ENCODE measurements at places on chromosomes 3 and 15. TPM values are rescaled to one million over a fixed set of nuclear protein-coding genes. Genes with fewer than 3 reads are reported as not detected.

DNA sequence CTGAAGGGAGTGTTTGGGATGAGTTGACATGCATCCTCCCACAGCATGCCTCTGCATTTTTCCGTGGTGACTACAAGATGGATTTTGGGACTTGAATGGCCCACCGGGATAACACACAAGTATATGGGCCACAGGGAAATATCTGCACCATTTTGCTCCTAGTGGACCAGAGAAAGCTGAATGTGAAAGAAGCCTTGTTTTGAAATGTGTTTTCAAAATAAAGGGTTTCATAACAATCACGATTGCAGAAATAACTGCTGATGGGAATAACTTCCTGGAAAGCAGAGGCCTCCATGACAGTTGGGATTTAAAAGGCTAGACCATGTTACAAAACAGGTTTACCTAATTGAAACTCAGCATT is 77.5 kb upstream of the PRR23C start:
- DNase-seq = no peak
- H3K27me3 ChIP-seq = no peaks in the 10 kb centered on the region
- no peaks in the 10 kb centered on the region for H3K4me1 ChIP-seq
- no peak overlapping the region for H3K27ac ChIP-seq

DNA sequence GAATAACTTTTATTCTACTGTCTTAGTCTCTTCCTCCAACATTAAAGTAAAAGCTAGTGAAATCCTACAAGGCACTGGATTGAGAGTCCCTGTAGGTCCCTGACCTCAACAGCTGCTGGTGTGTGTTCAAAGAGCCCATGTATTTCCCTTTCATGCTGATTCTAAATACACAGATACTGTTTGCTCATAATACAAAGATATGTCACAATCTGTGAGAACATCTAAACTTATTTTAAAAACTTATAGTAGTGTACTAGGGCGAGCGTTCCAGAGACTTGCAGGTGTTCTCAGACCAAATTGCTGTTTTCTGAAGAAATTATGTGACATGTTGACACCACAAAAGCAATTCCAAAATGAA is 145.9 kb upstream of the LIPC start:
- no peak overlapping the region for H3K4me3 ChIP-seq
- H3K27ac ChIP-seq = no peak overlapping the region
- no peaks in the 10 kb centered on the region for H3K4me1 ChIP-seq
- no peaks in the 10 kb centered on the region for H3K36me3 ChIP-seq
- no peaks in the 10 kb centered on the region for H3K27me3 ChIP-seq

GRCh38 chr15:34233614-34234013 is 8.8 kb downstream of the EMC4 start:
- no peak for DNase-seq
- no peaks in the 10 kb centered on the region for H3K36me3 ChIP-seq
- H3K4me3 ChIP-seq = no peak overlapping the region
- no peaks in the 10 kb centered on the region for H3K4me1 ChIP-seq
- H3K27me3 ChIP-seq = no peaks in the 10 kb centered on the region
- no peak overlapping the region for H3K27ac ChIP-seq

- peaks cover 9% of the 10 kb centered on the region for H3K4me1 ChIP-seq
- H3K27me3 ChIP-seq = no peaks in the 10 kb centered on the region
- no peak overlapping the region for H3K4me3 ChIP-seq
- peak overlapping the region; percentile 73 for H3K27ac ChIP-seq
- H3K36me3 ChIP-seq = no peaks in the 10 kb centered on the region
Measured at GRCh38 chr15:39432912-39433348, 147.9 kb upstream of the THBS1 start.

GRCh38 chr15:65434201-65434600 is 11.5 kb upstream of the IGDCC4 start:
- no peaks in the 10 kb centered on the region for H3K36me3 ChIP-seq
- H3K27me3 ChIP-seq = no peaks in the 10 kb centered on the region
- no peak overlapping the region for H3K27ac ChIP-seq
- no peak overlapping the region for H3K4me3 ChIP-seq
- no peak for DNase-seq

DNA sequence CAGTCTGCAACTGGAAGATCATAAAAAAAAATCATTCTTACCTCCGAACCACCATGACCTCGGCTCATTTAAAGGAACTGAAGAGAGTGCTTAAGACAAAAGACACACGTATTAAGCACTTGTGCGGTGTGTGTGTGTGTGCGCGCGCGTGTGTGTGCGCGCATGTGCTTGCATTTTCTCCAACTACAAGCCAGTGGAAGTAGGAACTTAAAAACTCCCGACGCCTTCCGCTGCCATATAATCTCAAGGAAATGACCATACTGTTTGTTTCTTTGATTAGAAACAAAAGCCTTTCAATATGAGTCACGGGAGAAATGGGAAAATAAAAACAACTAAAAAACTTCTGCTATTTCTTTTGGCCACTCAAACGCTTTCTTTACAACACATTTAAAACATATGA is 32.4 kb downstream of the FRMD4B start:
- no peaks in the 10 kb centered on the region for H3K27me3 ChIP-seq
- peak overlapping the region; percentile 28 for H3K27ac ChIP-seq
- H3K36me3 ChIP-seq = no peaks in the 10 kb centered on the region
- no peak for DNase-seq

DNA sequence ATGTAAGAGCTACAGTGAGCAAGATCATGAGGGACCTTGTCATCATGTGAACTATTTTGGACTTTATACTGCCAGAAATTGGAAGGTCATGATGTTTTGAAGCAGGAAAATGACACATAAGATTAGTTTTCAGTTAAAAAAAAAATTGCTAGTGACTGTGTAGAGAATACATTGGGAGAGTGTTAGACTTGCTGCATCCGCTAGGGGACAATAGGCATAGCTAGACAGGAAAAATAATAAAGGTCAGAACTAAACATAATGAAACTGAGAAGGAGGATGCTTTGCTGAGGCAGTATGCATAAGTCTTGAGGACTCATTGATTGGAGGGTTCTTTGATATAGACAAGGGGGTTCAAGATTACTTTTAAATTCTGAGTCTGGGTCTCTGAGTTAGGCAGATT is 275.8 kb upstream of the KCNH8 start:
- no peak overlapping the region for H3K27ac ChIP-seq
- H3K4me3 ChIP-seq = no peak overlapping the region
- H3K27me3 ChIP-seq = no peaks in the 10 kb centered on the region

DNA sequence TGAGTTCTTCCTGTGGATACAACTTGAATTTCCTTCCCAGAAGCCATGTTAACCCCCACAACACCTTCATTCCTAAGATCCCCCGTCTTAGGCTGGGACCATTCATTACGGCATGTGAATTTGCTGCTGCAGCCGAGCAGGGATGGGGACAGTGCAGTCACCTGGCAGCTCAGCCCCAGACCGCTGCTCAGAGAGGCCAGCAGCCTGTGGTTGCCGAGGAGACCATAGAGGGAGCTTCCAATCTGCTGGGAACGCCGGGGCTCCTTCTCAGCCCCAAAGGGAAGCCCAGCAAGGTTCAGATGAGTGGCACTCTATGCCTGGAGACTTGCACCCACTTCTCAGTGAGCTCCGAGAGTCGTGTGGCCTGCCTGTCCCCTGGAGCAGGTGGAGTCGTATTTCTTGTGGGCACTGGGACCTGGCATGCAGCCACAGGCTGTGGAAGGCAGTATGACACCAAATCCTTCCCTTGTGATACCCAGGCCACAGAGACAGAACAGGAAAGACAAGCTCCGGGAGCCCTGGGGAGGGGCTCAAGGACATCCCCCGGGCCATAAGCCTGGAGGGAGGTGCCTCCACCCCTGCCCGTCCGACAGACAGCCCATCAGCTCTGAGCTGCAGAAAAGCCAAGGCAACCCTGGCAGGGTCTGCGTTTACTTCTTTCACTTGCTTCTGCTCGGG is 167.3 kb downstream of the FAM43A start:
- DNase-seq = no peak
- no peak overlapping the region for H3K4me3 ChIP-seq
- H3K27me3 ChIP-seq = no peaks in the 10 kb centered on the region
- no peaks in the 10 kb centered on the region for H3K4me1 ChIP-seq
- no peak overlapping the region for H3K27ac ChIP-seq

GRCh38 chr3:156630773-156631093 is 43.7 kb upstream of the TIPARP start:
- H3K4me1 ChIP-seq = no peaks in the 10 kb centered on the region
- no peaks in the 10 kb centered on the region for H3K27me3 ChIP-seq
- H3K36me3 ChIP-seq = no peaks in the 10 kb centered on the region
- no peak overlapping the region for H3K4me3 ChIP-seq

DNA sequence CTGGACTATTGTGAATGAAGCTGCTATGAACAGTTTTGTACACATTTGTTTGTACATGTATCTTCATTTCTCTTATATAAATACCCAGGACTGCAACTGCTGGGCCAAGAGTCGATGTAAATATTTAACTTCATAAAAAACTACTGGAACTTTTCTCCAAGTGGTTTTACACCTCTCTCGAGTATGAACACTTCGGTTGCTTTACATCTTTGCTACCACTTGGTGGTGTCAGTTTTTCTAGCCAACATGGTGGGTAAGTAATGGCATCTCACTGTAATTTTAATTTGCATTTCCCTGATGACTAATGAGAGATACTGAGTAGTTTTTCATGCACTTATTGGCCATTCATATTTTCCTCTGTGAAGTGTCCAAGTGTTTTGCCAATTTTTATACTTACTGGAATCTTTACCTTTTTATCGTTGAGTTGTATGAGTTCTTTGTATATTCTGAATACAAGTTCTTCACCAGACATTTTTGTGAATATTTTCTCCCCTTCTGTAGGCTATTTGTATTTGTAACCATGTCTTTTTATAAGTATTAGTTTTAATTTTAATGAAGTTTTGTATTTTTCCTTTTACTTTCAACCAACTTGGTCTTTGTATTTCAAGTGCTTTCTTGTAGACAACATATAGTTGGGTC is 44.4 kb downstream of the PCOLCE2 start:
- no peak overlapping the region for H3K4me3 ChIP-seq
- peaks cover 9% of the 10 kb centered on the region for H3K4me1 ChIP-seq
- H3K27me3 ChIP-seq = no peaks in the 10 kb centered on the region
- DNase-seq = no peak

DNA sequence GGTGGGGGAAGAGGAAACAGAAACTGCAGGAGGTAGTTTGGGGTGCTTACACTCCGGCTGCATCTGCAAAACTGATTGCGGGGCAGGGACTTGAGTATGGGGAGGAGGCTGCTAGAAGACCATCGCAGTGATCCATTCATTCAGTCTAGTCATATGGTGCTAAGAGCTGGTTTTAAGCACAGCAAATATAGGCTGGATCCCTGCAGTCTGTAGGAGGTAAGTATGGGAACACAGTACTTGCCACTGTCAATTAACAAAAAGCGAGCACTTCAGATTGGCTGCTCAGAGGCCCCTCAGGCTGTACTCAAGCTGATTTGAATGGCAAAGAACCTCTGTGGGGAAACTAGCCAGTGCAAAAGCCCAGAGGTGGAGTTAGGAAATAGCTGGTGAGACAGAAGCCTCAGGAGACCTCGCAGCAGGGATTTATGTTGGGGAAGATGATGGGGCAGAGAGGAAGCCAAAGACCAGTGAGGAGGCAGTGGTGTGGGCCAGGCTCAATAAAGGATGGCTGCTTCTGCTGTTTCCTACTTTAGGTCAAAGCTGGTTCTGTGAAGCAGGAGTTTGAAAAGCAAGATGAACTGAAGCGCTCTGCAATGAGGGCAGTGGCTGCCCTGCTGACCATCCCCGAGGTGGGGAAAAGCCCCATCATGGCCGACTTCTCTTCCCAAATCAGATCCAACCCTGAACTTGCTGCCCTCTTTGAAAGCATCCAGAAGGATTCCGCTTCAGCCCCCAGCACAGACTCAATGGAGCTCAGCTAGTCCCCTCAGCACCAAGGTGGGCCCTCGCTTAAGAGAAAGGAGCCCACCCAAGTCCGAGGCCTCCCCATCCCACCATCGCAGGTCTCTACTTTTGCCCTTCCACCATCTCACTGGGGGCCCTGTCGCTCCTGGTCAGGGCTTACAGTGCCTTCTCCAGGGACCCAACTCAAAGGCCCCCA is 7.9 kb downstream of the RPL32 start:
- peaks cover 71% of the 10 kb centered on the region for H3K36me3 ChIP-seq
- DNase-seq = no peak
- H3K27me3 ChIP-seq = no peaks in the 10 kb centered on the region
- H3K4me3 ChIP-seq = no peak overlapping the region
- no peak overlapping the region for H3K27ac ChIP-seq
- peaks cover 14% of the 10 kb centered on the region for H3K4me1 ChIP-seq

TGM4 gene
- 0.28 TPM for total RNA-seq

CHL1 gene
- 5.8 TPM for total RNA-seq

CYP1A2 gene
- total RNA-seq = not detected

RLBP1 gene
- not detected for total RNA-seq

KIF7 gene
- total RNA-seq = 5.8 TPM

CLDN18 gene
- not detected for total RNA-seq

ATP13A4 gene
- total RNA-seq = 0.57 TPM

GTF2A2 gene
- total RNA-seq = 115 TPM

Measured in adrenal gland (tissue), 19 donors.